ENCODE measurements at places on chromosomes 16 and 17. TPM values are rescaled to one million over a fixed set of nuclear protein-coding genes. Genes with fewer than 3 reads are reported as not detected.

ZG16B gene
- 2.6 TPM for polyA plus RNA-seq

ZNF385C gene
- 0.03 TPM for polyA plus RNA-seq

PRR11 gene
- 15.2 TPM for polyA plus RNA-seq

EDC4 gene
- 16.7 TPM for polyA plus RNA-seq

SLFN13 gene
- polyA plus RNA-seq: 1.0 TPM

CDRT4 gene
- 0.79 TPM for polyA plus RNA-seq

Data from keratinocyte (primary cell).